ENCODE measurements at places on chromosomes 1 and 21.

DNA sequence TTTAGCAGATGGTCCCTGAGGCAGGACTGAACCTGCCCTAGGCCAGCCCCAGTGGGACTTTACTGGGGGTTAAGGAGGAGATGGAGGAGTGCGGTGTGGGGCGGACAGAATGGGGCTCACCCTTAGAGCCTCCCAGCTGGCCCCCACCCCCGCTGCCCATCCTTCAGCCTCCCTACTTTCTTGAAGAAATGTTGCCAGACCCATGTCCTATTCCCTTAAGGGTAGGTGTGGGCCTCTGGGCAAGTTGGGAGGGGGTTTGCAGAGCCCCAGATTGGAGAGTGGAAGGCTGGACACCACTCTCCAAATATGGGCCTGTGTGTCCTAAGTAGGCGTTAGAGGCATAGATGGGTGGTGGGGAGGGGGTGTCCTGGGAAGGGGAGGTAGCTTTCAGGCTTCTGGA, 19.2 kb upstream of the EPS8L3 start:
- no peak for DNase-seq

DNA sequence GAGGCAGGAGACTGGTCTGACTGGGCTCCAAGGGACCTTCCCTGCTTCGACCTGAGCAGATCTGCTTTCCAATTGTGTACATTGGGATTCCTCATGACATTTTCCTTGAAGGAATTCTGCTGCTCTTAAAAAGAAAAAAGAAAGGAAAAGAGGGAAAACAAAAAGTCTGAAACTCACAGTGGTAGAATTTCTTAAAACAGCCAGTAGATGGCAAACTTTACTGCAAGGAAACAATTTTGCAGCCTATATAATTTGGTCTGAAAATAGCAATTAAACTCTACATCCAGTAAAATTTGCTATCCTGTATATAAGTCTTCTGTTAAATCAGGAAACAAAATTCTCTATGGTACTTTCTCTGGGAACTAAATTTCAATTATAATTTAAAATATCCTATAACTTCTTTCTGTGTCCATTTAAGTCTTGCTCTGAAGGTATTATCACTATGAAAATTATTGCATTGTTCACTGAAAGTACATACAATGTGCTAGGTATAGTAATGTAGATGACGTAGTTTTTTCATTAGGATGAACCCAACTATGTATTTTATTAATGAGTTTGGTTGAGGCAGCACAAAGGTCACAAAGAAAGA, 59.8 kb downstream of the CRB1 start:
- peak; percentile 21 for DNase-seq

DNA sequence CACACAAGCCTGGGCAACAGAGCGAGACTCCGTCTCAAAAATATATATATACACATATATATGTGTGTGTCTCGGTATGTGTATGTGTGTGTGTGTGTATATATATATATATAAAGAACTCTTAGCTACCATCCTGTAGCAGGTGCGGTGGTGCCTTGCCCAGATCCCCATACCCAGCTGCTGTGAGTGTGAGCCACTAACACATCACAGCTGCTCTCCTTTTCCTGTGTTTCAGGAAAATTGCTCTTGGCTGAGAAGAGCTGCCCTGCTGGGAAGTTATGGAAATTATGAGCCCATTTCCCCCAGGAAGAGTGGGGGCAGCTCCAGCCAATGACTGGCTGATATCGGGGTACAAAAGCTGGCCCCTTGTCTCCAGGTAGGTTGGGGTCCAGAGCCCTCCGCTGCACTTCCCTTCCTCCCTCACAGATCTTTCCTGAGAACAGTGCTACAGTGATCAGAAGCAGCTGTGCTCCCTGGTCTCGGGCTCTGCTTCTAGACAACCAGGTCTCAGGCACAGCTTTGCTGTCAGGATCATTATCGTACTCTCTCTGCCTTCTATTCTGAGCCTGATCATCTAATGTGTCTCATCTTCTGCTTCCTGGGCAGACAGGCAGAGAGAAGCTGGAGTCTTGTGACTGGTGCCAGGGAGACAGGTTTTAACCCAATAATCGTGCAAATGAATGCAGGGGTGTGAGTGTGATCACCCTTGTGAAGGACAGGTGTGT, 109.6 kb upstream of the ZNF678 start:
- no peak for DNase-seq

DNA sequence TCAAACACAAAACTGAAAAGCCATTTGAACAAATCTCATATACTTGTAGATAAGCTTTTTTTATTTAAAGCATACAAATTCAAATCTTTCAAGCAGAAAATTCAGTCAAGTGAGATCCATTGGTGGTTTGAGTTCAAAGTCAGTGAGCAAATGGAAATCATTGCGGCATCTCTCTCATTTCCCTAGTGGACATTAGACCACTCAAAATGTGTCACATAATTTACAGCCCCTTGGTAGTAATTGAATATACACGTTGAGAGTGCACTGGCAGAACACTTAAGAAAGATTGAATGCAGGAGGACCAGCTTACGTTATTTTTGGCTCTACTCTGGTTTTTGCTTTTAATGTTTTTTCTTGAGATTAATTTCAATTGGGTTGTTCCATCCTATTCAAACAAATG, 633.7 kb downstream of the USP25 start:
- no peak for DNase-seq

- no peak for DNase-seq
These were observed 12.9 kb downstream of the ARHGEF16 start for GRCh38 chr1:3467096-3468036.

DNA sequence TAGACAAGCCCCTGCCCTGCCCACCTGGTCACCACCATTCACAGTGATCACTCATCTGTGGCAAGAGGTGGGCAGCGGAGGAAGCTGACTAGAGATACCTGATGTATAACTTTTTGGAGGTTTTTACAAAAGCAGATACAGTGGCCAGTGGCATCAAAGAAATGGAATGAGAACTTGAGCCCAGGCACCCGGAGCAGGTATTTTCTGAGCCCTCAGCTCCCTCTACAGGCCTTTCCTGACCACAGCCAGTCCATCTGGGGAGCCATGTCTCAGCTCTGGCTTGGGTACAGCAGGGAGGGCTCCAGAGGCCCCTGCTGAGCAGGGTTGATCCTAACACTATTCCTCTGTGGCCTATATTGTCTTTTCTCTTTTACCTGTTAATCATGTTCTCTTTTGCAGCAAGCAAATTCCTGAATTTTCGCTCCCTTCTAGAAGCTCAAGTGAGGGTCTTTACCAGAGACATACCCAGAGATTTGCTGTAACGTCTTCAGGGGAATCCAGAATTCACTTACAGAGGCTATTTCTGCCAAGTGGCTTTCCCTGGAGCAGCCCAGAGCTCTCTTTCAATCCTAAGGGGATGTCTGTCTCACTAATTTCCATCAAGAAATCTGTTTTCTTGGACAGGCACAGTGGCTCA, 27.3 kb downstream of the GPR157 start:
- peak; percentile 63 for DNase-seq

Data from fibroblast of mammary gland (primary cell).